Stimulated activated CD4-positive, alpha-beta T cell treated with anti-CD3 and anti-CD28 coated beads, Interleukin-12 subunit alpha, Interleukin-12 subunit beta, amount 100 ng/mL, for 4 hours (primary cell): ENCODE measurements at places on chromosomes 5 and 9.

DNA sequence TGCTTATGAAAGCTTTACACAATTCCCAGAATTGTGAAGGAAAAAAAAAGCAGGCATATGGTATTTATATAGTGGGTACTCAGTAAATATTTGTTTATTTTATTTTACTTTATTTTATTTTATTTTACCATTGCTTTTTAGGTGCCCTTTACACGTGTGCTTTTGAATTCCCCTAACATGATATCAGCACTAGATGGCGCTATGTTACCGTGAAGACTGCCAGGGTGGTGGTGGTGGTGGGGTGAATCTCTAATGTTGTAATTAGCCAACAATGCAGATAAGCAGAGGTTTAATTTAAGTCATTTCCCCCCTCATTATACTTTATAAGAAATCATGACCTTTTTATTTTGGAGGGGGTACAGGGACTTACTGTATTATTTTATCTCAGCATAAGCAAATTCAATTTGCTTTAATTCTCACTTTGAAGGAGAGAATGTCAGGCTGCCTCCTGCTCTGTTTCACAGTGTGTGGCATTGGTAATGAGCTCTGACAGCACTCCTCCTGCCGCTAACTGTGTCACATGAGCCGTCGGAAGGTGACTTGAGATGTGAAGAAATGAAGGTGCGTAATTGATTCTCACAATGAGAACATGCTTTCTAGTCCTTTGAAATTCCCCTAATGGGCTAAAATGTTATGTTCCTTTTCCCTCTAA, 165.6 kb downstream of the YTHDC2 start:
- DNase-seq, result no peak

- no peak for DNase-seq
Measured at GRCh38 chr9:93013856-93014582, 44.5 kb upstream of the SUSD3 start.

DNA sequence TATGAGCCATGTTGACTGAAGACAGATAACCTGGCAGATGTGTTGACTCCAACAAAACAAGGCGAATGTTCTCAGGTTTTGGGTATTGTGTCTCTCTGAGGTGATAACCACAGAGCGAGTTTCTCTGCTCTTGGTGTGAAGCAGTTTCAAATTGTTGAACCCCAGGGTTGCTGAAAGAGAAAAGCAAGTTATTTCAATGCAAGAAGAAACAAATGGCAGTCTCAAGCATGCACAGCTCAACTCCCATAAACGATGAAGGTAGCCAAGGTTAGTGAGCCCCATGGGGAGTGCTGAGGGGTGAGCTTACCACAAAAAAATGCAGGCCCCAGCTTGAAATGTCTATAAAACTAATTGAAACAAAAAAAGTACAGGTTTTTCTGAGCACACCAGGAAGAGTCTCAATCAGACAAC, 220.8 kb upstream of the DAPK1 start:
- DNase-seq, result no peak

DNA sequence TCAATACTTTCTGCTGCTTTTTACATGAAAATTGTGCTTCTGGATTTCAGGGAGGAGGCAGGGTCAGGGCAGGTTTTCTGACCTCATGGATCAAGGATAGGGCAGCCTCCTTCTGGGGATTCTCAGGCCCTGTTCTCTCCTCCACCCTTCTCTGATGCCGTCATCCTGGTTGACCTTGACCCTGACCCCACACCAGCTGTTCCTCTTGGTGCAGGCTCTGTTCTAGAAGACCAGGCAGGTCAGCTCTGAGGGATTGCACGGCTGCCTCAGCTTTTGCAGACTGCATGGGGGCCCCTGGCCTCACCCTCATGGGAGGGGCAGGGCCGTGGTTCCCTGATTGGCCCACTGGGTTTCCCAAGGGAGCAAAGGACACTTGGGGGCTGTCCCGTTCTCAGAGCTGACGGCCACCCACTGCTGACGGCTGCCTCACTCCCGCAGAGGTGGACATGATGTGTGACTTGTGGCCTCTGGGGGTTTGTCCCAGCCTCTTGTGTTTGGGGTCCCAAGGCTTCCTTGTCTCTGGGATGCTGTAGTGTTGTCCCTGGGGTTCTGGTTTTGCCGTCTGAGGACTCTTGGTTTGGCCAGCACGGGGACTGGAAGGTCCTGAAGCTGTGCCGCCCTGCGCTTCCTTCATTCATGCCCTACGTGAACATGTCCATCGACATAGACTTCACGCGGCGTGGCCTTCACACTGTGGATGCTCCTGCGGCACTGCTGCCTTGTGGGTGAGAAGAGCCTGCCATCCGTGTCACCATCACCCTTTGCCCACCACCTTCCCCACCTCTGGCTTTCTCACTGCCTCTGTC, 34.5 kb downstream of the CEP72 start:
- no peak for DNase-seq

DNA sequence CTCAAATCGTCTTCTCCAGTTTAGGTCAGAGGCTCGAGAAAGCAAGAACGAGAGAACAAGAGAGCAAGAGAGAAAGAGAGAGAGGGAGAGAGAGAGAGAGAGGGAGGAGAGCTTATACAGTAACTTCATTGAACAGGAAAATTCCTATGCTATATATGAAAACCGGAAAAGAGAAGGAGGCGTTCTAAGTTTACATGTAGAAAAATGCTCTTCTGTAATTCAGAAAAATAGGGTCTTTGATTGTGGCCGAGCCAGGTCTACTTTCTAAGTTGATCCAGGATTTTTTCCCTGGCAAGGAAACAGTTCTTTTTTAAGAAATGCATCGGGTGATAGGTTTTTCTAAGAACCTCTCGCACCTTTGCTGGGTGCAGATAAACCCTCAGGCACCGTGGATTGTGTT, 29.5 kb downstream of the COL15A1 start:
- DNase-seq, result no peak

DNA sequence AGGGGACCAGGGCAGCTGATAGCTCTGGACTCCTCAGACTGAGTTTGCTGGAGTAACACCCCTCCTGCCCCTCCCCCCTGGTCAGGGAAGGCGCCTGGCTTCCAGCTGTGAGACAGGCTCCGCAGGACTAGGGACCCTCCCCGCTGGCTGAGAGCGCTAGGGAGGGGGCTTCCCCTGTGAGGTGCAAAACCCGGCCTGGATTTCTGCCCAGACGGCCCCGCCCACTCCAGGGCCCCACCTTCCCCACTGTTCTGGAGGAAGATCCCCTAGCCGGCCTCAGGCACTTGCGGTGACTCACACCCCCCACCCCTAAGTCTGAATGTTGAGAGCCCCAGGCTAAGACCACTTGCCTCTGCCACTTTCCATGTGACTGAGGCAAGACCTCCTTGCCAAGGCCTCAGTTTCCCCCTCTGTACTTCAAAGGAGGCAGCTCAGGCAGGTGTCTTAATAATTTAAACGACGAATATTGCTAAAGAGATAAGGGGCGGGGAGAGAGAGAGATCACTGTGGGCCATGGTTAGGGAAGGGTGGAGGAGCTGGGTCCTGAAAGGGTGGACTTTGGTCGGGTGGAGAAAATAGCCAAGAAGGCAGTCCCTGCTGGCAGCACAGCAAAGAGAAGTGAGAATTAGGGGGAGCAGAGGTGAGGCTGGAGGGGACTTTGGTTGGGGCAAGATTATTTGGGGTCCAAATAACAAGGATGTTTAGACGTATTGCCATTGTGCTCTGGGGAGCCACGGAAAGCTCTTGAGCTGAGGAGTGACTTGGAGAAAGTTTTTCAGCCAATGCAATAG, 1.0 kb upstream of the DAB2IP start:
- no peak for DNase-seq

DNA sequence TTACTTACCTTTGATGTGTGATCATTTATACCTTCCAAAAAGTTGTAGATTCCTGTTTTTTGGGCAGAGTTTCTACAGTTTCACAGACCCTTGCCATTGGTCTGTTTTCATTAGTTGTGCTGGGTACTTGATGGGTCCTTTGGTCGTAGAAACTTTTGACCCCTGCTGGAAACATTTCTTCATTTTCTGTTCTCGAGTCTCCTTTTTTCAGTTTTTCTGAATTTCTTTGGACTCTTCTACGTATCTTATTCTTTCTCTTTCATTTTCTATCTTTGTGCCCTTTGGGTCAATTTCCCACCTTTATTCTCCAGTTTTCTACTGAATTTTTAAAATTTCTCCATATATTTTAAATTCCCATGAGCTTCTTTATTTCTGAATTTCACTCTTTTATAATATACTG, 16.7 kb downstream of the AP3S1 start:
- no peak for DNase-seq

GRCh38 chr5:78634634-78635033, 13.9 kb downstream of the LHFPL2 start:
- DNase-seq, result no peak

DNA sequence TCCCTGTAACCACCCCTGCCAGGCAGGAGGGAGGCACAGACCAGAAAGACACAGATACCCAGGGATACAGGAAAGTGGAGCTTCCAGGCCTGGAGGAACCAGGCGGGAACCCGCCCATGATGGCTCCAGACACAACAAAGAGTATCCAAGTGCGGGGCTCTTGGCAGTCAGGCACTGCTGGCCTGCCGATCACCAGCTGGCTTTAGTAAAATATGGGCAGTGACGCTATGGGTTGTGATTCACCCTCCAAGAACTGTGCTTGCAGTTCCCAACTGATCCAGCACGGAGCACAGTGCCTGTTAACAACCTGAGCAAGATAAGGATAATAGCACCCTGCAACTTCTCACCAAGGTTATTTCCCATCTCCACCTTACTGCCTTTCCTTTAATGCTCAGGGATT, 463.3 kb downstream of the IRX1 start:
- DNase-seq, result no peak

DNA sequence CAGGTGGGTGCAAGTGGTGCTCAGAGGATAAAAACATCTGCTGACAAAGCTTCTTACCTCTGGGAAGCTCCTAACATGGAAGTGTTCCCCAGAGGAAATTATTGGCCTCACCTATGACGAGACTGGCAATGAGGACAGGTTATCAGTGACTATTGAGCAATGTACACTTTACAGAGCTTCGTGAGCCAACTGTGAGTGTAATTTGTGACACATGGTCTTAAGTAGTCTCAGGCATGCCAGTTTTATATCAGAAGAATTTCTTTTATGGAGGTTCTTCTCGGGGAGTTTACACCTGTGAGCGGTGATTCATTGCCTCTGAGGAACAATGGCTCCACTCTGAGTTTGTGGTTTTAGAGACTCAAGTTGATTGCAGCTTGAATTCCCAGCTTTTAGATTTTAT, 11.3 kb downstream of the ANKDD1B start:
- no peak for DNase-seq

- DNase-seq, result peak; percentile 68
Measured at GRCh38 chr9:127388037-127388855, 8.7 kb upstream of the SLC2A8 start.

- no peak for DNase-seq
Measured at GRCh38 chr9:8251566-8251965, 452.0 kb upstream of the DMAC1 start.

DNA sequence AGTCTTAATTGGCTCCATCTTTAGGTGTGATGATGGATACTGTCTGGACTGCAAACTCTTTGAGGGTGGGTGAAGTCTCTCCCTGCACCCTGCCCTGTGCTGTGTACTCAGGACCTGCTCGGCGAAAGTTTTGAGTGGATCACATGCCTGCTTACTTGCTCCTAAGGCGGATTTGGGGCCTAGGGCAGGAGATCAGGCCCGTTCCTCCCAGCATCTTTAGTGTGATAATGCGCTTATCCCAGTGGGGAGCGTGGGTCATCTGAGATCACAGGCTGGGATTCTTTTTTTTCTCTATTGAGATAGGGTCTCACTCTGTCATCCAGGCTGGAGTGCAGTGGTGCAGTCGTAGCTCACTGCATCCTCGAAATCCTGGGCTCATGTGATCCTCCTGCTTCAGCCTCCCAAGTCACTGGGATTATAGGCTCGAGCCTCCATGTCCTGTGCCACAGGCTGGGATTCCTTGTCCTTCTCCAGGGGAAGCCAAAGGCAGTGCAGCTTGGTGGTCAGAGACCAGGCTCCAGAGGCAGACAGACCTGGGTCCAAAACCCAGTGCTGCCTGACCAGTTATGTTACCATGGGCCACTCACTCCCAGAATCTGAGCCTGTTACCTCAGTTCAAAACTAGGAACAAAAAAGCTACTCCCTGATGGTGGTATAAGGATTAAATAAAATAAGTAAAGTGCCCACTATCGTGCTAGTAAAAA, 59.7 kb downstream of the ZNF618 start:
- no peak for DNase-seq

- DNase-seq, result no peak
Measured at GRCh38 chr5:143673676-143674468, 138.1 kb upstream of the HMHB1 start.
